H9 (cell line): ENCODE measurements at places on chromosomes 6 and 20. TPM values are rescaled to one million over a fixed set of nuclear protein-coding genes. Genes with fewer than 3 reads are reported as not detected.

DNA sequence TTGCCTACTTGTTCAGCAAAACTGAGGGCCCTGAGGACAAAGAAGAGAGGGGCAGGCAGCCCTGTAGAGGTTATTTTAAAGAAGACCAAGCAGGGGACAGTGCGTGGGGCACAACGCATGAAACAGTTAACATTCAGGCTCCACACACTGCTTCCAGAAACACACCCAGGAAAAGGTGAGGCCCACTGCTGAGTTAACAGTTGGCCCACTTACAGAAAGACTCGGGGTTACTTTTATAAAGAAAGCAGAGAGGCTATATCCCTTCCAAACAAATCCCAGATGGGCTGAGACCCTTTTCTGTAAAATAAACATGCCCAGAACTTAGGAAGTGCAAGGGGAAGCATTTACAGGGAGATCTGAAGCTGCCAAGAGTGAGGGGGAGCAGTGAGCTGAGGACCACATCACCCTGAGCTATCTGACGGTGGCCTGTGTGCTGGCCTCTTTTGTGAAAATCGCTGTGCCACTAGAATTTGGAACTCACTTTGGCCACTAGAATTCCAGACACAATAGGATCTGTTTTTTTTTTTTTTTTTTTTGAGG lies 49.8 kb upstream of the SSTR4 start:
- no peak for DNase-seq

DNA sequence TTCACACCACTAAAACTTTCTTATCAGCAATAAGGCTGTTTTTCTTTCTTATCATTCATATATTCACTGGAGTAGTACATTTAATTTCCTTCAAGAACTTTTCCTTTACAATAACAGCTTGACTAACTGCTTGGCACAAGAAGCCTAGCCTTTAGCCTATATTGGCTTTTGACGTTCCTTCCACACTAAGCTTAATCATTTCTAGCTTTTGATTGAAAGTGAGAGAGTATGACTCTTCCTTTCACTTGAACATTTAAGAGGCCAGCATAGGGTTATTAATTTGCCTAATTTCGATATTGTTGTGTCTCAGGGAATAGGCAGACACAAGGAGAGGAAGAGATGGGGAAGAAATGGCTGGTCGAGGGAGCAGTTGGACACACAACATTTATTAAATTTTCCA lies 23.6 kb downstream of the THEMIS start:
- DNase-seq = no peak

- no peak for DNase-seq
Observed at GRCh38 chr6:16783952-16784565, 22.8 kb upstream of the ATXN1 start.

ZBTB12 gene
- total RNA-seq = 31.0 and 32.7 TPM in 2 replicates

TREM1 gene
- not detected in 2 replicates for total RNA-seq

DAAM2 gene
- 1.0 and 1.1 TPM in 2 replicates for total RNA-seq

CASS4 gene
- not detected in 2 replicates for total RNA-seq
